ENCODE measurements at places on chromosomes 5 and 9.
A peak's percentile ranks its signal among the peaks of the same experiment; 100 is the strongest.

DNA sequence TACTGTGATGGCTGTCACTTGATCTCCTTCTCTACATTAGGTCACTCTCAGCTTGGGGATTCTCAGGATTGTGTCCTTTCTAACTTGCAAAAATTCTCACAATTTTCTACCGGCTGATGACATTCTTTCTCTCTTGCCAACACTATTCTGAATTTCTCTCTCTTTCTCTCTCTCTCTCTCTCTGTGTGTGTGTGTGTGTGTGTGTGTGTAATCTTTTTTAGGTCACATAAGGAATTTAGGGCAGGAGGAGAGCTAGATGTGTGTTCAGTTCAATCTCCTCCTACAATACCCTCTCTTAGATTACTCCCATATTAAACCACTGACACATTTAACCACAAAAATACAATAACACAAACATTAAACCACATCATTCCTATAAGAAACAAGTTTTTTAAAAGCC, 242.3 kb upstream of the NREP start:
- DNase-seq, result no peak

- no peak for DNase-seq
Observed at GRCh38 chr5:107456281-107456715, 214.4 kb downstream of the EFNA5 start.

- no peak for DNase-seq
Observed at GRCh38 chr5:15442193-15442570, 57.8 kb upstream of the FBXL7 start.

DNA sequence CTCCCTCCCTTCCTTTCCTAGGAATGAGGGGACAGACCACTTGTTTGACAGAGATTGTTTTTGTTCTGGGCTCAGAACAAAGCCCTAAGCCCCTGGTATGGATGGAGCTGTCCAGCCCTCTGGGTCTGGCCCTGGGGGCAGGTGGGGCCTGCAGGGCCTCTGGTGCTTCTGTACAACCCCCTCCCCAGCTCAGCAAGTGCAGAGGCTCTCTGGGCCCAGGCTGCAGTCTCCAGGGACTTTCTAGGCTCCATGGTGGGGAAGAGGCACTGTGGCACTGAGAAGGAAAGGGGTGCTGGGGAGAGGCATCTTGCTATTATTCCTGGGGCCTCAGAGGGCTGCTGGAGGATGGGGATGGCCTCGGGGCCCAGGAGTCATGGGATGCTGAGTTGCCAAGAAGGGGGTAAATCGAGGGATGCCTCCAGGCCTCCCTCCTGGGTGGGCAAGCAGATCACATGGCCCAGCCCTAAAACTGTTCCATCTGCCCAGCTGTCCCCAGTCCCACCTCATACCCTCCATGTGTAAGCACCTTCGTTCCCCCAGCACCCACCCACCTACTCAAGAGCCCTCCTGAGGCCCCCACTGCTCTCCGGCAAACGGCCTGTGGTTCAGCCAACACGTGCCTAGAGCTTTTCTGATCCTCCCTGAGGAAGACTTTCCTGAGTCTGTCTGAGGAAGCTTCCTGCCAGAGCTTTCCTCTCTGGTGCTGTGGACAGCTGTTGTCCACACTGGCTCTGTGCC, 225.7 kb downstream of the CACNA1B start:
- DNase-seq, result no peak

GRCh38 chr5:123549256-123549904, 37.4 kb downstream of the CSNK1G3 start:
- DNase-seq, result peak; percentile 25

- no peak for DNase-seq
Observed at GRCh38 chr5:172858990-172859811, 25.1 kb downstream of the ERGIC1 start.

Measured in activated T-helper 1 cell treated with anti-CD3 and anti-CD28 coated beads, Interleukin-2, amount 50 U/mL, for 16 hours (primary cell).